ENCODE measurements at places on chromosomes 7 and 10. TPM values are rescaled to one million over a fixed set of nuclear protein-coding genes. Genes with fewer than 3 reads are reported as not detected.

DNA sequence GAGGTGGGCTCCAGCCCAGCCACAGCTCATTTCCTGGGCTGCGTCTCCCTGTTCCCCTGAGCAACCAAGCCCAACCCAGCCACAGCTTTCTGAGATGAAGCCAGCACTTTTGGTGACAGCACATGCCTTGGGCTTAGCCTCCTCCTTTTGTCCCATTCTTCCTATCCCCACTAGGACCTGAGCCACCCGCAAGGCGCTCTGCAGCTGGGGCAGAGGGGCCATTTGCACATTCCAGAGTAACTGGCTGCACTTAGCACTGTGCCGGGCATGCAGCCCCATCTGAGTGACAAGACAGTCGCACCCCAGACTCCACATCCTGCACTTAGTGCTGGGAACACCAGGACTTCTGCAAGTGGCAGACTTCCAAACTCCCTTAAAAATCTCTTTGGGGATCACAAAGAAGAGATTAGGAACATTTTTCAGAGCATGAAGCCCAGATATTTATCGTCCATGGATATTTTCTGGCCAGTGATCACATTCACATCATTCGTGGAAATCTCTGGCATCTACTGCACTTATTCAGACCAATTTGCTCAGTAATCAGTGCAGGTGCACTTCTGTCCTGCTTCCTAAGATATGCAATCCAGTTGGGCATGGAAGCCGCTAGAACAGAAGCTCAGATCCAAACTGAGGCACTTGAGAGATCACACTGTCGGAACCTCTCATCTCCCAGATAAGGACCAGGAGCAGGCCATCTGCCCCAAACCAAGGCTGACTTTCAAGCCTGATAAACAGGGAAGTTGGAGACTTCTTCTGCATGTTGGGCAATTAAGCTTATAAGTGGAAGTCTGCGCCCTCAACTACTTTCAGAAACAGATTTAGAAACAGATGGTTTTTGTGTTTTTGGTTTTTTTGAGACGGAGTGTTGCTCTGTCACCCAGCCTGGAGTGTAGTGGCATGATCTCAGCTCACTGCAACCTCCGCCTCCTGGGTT, 26.4 kb downstream of the CHST15 start:
- H3K27me3 ChIP-seq = no peaks in the 10 kb centered on the region
- H3K4me1 ChIP-seq = peaks cover 83% of the 10 kb centered on the region
- H3K27ac ChIP-seq = no peak overlapping the region
- no peaks in the 10 kb centered on the region for H3K36me3 ChIP-seq
- DNase-seq = no peak

XRCC2 gene
- 2.3 TPM for total RNA-seq

DNA sequence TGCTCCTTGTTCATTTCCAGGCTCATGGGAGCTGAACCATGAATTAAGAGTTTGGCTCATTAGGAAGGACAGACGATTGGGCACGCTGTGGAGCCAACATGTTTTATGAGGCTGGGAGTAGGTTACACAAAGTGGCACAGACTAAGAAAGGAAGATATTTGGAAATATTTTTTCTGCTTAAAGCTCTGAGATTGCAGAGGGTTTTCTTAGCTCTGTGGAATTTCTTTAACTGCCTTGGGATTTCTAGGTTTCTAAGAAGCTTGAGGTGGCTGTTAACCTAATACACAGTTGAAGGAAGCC, 344.6 kb downstream of the RNLS start:
- no peaks in the 10 kb centered on the region for H3K36me3 ChIP-seq
- no peak overlapping the region for H3K4me3 ChIP-seq
- no peak overlapping the region for H3K27ac ChIP-seq
- H3K4me1 ChIP-seq = no peaks in the 10 kb centered on the region

- DNase-seq = no peak
- H3K4me3 ChIP-seq = no peak overlapping the region
- H3K27me3 ChIP-seq = peaks cover 2% of the 10 kb centered on the region
- peaks cover 34% of the 10 kb centered on the region for H3K4me1 ChIP-seq
- no peaks in the 10 kb centered on the region for H3K36me3 ChIP-seq
These were observed 393.1 kb downstream of the TNS3 start for GRCh38 chr7:47188653-47189315.

DNA sequence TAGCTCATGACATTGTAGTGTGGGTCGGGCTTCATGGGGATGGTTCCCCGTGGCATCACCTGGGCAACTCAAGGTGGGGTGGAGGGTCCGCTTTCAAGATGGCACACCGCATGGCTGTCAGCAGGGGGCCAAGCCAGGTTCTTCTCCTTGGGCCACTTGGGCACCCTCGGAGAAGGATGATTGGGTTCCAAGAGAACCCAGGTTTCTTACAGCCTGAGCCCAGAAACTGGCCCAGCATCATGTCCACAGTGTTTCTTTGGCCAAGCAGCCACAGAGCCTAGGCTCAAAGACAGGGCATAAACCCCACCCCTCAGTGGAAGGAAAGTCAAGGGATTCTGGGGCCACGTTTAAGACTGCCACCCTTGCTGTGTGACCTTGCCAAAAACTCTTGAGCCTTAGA, 110.6 kb downstream of the PTPN20 start:
- H3K4me1 ChIP-seq = no peaks in the 10 kb centered on the region
- H3K27ac ChIP-seq = no peak overlapping the region

DNA sequence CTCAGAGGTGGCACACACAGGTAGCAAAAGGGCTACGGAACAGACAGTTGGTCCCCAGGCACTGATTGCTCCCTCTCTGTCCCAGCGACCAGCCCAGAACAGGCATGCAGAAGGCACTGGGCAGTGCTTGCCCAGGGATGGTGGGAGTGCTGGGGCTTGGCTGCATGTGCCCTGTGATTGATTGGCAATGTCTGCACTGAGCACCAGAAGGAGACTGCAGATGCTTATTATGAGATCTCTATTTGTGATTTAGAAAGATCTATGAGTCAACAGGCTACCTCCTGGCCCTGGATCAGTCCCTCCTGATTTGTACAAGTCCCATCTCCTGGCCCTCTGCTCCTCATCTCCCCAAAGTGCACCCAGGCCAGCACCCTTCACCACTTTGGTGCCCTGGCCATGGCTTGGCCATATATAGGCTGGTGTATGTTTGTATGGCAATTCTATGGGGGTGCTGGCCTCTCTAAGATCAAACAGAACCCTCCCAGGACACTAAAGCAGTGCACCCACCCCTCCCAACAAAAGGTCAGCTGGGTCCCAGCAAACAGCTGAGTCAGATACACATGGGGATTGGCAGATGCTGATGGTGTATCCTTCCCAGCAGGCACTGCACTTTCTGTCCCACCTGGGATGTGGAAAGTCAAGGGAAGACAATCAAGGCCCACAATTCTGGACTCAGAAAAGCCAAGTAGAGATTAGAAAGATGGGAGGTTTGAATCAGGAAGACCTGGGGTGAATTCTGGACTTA, 30.9 kb downstream of the CAMK2B start:
- H3K27me3 ChIP-seq = peaks cover 56% of the 10 kb centered on the region
- H3K27ac ChIP-seq = no peak overlapping the region
- DNase-seq = no peak
- H3K4me1 ChIP-seq = no peaks in the 10 kb centered on the region
- H3K4me3 ChIP-seq = no peak overlapping the region

DNA sequence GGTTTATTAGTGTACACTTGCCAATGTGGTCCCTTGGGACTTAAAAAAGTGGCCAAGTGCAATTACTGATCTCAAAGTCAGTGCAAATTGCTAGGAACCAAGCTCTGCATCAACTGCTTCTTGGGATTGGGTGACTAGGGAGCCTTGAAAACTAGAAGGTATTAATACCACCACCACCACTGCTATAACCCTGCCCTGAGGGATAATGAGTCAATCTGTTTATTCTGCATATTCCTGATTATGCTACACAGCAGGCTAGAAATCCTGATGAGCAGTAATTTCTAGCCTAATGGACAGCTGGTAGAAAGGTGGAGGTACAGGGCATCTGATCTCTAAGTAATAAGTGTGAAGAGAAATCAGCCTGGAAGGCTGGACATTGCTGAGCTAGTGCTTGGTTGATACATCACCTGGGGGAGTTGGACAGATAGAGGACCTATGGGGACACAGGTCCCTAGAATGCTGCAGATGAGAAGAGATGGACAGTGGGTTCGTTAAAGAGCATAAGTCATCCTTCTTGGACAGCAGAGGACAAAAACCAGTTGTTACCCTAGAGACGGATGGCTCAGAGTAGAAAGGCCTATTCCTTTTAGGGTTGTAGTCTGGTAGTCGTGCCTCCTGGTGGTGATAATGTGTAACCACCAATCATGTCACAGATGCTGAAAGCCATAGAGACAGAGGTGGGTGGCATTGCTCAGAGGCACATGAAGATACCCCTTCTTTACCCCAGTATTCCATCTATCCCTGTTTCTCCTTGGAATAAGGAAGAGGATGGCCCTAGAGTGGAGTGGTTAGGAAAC, 554.8 kb downstream of the SORCS1 start:
- no peak overlapping the region for H3K27ac ChIP-seq
- no peaks in the 10 kb centered on the region for H3K4me1 ChIP-seq
- H3K4me3 ChIP-seq = no peak overlapping the region
- no peaks in the 10 kb centered on the region for H3K27me3 ChIP-seq
- DNase-seq = no peak

GRCh38 chr10:72291019-72291532, 17.4 kb downstream of the DDIT4 start:
- H3K27ac ChIP-seq = no peak overlapping the region
- peaks cover 52% of the 10 kb centered on the region for H3K4me1 ChIP-seq
- no peaks in the 10 kb centered on the region for H3K27me3 ChIP-seq
- no peak overlapping the region for H3K4me3 ChIP-seq
- no peaks in the 10 kb centered on the region for H3K36me3 ChIP-seq

TRRAP gene
- 77.9 TPM for total RNA-seq

- H3K36me3 ChIP-seq = no peaks in the 10 kb centered on the region
- peaks cover 5% of the 10 kb centered on the region for H3K27me3 ChIP-seq
- H3K4me3 ChIP-seq = no peak overlapping the region
- no peaks in the 10 kb centered on the region for H3K4me1 ChIP-seq
These were observed 211.0 kb downstream of the TCF7L2 start for GRCh38 chr10:113161066-113161465.

DNA sequence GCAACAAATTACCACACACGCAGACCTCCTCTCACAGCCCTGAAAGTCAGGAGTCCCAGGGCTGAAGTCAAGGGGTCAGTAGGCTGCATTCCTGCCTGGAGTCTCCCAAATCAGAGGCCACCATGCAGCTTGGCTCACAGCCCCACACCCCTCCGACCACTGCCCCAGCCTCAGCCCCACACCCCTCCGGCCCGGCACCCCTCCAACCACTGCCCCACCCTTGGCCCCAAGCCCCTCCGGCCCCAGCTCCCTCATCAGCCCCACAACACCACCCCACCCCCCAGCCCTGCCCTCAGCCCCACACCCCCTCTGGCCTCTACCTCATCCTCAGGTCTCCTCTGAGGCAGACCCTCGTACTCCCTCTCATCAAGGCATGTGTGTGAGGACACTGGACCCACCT, 85.7 kb downstream of the DIP2C start:
- H3K4me1 ChIP-seq = no peaks in the 10 kb centered on the region
- no peak overlapping the region for H3K4me3 ChIP-seq
- H3K27ac ChIP-seq = no peak overlapping the region
- no peak for DNase-seq
- H3K36me3 ChIP-seq = no peaks in the 10 kb centered on the region
- peaks cover 16% of the 10 kb centered on the region for H3K27me3 ChIP-seq

CHRM2 gene
- not detected for total RNA-seq

DNA sequence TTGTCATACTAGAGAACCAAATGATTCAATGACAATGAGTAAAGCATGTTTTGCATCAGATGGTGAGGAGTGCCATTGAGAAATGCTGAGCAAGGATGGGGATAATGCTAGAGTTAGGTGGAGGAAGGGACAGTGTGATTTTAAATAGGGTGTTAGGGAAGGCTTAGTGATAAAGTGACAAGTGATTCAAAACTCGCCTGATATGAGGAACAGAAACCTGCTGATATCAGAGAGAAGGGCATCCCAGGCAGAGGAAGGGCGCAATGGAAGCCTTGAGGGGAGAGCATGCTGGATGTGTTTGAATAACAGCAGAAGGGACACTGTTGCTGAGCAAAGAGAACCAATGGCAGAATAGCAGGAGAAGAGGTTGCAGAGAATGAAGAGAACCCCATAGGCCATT, 196.2 kb downstream of the NRG3 start:
- no peak overlapping the region for H3K27ac ChIP-seq
- no peaks in the 10 kb centered on the region for H3K27me3 ChIP-seq
- H3K4me1 ChIP-seq = no peaks in the 10 kb centered on the region
- H3K36me3 ChIP-seq = no peaks in the 10 kb centered on the region

All from activated B cell treated with CpG ODN at 0.5 μM for 24 hours (primary cell).